ENCODE measurements at places on chromosomes 4 and X.
A peak's percentile ranks its signal among the peaks of the same experiment; 100 is the strongest.

- DNase-seq: no peak
Measured at GRCh38 chr4:78512357-78512920, 39.1 kb upstream of the ANXA3 start.

GRCh38 chr4:152075253-152075928 lies 314.6 kb upstream of the GATB start:
- no peak for DNase-seq

DNA sequence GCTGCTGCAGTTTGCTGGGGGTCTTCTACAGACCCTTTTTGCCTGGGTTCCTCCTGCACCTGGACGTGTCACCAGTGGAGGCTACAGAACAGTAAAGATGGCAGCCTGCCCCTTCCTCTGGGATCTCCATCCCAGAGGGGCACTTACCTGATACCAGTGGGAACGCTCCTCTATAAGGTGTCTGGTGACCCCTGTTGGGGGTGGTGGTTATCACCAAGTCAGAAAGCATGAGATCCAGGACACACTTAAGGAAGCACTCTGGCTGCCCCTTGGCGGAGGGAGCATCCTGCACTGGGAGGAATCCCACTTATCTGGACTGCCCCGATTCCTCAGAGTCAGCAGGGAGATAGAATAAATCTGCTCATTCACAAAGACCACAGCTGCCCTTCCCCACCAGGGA lies 218.9 kb upstream of the GALNTL6 start:
- DNase-seq: no peak

GRCh38 chr4:6109842-6110560 lies 90.3 kb downstream of the JAKMIP1 start:
- DNase-seq: no peak

- no peak for DNase-seq
Measured at GRCh38 chr4:102451266-102451665, 49.9 kb upstream of the NFKB1 start.

- DNase-seq: no peak
Measured at GRCh38 chr4:159444678-159445077, 341.8 kb downstream of the RAPGEF2 start.

- no peak for DNase-seq
Measured at GRCh38 chrX:133085785-133086184, 11.1 kb downstream of the USP26 start.

DNA sequence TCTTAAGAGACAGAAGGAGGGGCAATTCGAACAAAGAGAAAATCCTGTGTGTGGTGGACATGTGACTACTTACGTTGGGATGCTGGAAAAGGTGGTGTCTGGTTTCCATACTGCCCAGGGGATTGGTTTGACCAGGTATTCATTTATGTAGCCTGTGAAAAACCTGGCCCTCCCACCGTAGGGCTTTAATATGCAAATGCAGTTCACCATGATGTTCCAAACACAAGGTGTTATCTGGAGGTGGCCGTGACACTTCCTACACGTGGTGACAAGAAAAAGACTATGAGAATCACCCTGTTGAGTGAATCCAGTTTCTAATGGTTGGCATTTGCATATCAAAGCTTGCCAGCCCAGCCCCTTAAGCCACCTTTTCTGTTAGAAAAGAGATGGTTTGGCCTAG lies 27.9 kb downstream of the UGT2B4 start:
- no peak for DNase-seq

GRCh38 chr4:112083587-112084347 lies 61.5 kb upstream of the FAM241A start:
- DNase-seq: no peak

- DNase-seq: peak; percentile 2
Measured at GRCh38 chrX:130994671-130995070, 63.5 kb upstream of the ARHGAP36 start.

DNA sequence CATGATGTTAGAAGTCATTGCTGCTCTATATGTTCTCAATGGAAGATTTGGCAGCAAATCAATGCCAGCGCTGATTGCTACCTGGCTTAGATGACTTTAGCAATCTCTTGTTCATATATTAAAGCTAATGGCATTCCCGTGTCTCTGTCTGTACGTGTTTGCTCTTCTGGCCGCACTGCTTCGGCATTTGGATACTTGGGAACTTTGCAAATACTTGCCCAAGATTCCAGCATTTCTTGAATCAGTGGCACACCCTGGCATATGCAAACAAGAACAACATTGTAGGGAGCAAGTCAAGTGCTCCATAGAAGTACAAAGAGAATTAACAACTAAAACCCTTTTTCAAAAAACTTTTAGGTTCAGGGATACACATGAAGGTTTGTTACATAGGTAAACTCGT lies 128.9 kb upstream of the TMEM164 start:
- DNase-seq: no peak

DNA sequence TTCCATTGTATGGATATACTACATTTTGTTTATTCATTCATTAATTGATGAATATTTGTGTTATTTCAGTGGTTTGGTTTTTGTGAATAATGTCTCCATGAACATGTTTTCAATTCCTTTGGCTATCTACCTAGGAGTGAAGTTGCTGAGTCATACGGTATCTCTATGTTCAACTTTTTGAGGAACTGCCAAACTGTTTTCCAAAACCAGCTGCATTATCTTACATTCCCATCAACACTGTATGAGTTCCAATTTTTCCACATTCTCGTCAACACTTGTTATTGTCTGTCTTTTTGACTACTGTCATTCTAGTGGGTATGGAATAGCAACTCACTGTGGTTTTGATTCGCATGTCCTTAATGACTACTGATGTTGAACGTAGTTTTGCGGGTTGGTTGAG lies 388.6 kb upstream of the MAGEB2 start:
- DNase-seq: no peak

- no peak for DNase-seq
Measured at GRCh38 chr4:155866177-155866576, at the start of gene ASIC5. TSS of gene ASIC5 (minus strand) at chr4:155866277. CDS start at chr4:155866226, 51 bp downstream.

DNA sequence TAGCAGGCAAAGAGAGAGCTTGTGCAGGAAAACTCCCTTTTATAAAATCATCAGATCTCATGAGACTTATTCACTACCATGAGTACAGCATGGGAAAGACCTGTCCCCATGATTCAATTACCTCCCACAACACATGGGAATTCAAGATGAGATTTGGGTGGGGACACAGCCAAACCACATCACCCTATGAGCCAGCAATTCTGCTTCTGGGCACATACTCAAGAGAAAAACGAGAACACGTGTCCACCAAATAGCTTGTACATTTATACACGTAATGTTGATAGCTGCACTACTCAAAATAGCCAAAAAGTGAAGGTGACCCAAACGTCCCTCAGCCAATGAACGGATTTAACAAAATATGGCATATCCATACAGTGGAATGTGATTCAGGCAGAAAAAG lies 94.5 kb upstream of the DHRSX start:
- no peak for DNase-seq

DNA sequence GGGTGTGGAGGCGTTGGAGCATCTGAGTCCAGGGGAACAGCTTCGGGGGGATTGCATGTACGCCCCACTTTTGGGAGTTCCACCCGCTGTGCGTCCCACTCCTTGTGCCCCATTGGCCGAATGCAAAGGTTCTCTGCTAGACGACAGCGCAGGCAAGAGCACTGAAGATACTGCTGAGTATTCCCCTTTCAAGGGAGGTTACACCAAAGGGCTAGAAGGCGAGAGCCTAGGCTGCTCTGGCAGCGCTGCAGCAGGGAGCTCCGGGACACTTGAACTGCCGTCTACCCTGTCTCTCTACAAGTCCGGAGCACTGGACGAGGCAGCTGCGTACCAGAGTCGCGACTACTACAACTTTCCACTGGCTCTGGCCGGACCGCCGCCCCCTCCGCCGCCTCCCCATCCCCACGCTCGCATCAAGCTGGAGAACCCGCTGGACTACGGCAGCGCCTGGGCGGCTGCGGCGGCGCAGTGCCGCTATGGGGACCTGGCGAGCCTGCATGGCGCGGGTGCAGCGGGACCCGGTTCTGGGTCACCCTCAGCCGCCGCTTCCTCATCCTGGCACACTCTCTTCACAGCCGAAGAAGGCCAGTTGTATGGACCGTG lies 2.2 kb downstream of the AR start:
- DNase-seq: no peak

- no peak for DNase-seq
Measured at GRCh38 chr4:163492951-163493504, 1.5 kb upstream of the TMA16 start.

DNA sequence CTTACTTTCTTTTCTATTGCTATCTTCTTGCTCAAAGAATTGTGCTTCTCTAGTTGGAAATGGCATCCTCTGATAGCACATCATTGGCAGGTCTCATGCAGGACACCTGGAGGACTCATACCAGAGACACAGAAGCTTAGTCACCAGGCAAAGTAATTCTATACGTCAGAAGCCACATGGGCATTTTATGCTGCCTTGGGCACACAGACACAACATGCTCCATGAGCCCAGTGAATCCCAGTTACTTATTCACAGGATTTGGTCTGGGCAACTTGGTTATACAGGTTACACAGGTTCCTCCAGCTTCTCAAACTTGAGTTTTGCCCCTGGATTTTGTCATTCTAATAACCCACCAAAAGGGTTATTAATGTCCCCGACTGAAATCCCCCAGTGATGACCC lies 7.1 kb downstream of the RASSF6 start:
- DNase-seq: no peak

- DNase-seq: no peak
Measured at GRCh38 chr4:7872264-7872771, 67.3 kb downstream of the AFAP1 start.

DNA sequence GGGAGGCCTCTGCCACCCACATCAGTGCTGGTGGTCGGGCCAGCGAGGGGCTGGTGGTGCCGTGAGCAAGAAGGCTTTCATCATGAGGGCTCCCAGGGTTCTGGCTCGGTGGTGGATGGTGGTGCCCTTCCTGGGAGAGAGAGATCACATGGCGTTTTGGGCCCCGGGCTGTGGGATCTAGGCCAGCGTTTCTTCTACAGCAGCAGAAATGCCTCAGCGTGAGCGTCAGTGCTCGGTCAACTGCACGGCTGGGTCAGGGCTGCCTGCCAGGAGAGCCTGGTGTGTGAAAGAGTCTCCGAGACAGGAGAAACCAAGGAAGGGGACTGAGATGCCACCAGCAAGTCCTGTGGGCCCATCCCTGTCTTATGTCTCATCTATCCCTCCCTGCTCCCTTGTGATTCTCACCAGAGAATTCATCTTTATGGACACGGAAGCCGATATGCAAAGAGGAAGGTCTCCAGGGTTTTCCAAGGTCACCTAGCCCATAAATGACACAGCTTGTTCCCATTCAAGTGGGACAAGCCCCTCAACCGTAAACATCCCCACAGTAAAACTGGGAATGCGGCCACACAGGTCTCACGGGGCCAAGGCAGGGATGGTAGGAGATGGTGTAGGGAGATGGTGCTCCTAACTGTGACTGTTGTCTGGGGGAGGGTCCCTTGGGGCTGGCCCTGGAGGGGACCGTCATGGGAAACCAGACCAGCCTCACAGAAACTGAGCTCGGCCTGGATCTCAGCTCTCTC lies 99.2 kb downstream of the SORCS2 start:
- DNase-seq: no peak

DNA sequence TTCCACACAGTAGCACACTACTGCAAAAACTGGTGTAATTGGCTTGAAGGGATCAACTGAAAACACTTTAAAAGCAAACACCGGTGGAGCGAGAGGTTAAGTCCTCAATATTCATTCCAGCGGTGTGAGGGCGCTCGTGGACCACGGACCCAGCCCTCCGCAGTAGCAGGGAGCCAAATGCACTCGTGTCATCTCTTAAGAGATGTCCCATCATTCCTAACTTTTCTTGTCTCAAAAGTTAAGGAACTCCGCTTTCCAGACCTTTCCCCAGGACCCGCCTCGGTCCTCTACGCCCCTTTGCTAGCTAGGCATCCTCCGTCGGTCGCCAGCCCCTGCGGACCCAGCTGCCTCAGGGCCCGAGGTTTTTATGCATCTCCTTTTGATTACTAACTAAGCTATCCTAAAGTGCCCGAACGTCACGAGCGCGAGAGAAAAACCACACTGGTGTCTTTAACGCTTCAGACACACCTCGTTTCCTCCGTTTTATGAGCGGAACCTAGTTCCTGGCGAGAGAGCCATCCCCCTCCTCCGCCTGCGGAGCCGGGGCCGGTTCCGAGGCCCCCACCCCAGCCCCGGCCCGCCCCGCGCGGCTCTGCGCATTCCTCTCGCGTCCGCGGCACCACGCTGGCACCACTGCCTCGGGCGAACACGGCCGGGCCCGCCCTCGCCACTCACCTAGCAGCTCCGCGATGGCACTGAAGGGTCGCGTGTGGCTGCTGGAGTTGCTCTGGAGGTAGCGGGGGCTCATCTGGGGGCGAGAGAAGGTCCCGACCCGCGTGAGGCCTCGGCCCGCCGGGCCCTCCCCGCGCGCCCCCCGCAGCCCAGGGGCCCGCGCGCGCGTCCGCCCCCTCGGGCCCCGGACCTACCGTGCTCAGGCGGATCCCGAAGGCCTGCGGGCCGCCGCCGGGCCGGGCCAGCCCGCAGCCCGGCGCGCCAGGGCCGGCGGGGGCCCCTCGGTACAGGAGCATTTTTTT lies 723 bp downstream of the MORC4 start:
- DNase-seq: peak; percentile 44

DNA sequence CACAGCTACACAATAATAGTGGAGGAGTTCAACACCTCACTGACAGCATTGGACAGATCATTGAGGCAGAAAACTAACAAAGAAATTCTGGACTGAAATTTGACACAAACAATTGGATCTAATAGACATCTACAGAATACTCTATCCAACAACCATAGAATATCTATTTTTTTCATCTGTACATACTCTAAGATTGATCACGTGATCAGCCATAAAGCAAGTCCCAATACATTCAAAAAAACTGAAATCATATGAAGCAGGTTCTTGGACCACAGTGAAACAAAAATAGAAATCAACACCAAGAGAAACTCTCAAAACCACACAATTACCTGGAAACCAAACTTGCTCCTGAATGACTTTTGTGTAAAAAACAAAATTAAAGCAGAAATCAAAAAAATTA lies 12.2 kb upstream of the IDS start:
- no peak for DNase-seq

All from CD4-positive, alpha-beta T cell treated with Interleukin-1 beta for 1 hour (primary cell).